ENCODE measurements at places on chromosomes 3 and 15.

- DNase-seq: no peak
These were observed 59.5 kb upstream of the CTSH start for GRCh38 chr15:79004336-79004735.

GRCh38 chr3:108099244-108099643 lies 8.4 kb upstream of the CD47 start:
- DNase-seq: no peak

GRCh38 chr3:113088616-113089015 lies 97.8 kb downstream of the GTPBP8 start:
- no peak for DNase-seq

DNA sequence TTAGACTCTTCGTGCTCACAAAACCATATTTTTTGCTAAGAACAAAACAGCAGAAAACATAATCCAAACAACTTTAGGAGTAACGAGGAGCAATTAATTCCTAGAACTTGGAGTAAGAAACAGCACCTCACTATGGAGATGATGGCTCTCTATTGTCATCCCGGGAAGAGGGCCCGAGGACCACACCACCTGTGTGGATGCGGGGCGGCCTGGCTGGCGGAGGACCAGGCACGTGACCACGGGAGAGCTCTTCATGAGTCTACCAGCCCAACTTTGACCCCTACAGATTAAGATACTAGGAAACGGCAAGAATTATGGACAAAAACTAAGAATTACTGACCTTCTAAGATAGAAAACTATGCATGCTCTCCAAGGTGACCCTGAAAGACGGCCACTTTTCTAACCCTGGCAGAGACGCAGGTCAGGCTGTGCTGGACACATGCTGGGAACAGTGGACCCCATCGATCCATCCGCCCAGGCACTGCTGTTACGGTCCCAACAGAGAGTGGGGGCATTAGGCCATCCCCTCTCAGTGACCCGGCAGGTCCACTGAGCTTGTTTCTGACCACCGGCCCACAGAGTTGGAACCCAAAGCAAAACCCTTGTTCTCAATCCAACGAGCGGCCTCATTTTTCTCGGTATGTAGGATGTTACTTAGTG lies 13.1 kb upstream of the OCA2 start:
- DNase-seq: no peak

DNA sequence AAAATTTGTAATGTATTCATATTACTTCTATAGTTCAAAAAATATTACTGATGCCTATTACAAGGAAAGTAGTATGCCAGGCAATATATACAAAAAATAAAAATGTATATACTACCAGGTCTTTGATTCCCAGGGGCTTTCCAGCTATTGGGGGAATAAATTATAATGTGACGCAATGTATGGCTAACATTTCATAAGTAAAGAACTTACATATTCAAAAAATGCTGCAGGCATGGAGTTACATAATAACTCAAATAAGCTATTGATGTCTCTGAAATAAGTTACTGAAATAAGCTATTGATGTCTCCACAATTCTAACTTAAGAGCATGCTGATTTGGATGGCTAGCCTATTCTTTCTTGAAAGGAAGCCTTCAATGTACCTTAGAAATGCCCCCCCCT lies 30.2 kb downstream of the MCCC1 start:
- no peak for DNase-seq

DNA sequence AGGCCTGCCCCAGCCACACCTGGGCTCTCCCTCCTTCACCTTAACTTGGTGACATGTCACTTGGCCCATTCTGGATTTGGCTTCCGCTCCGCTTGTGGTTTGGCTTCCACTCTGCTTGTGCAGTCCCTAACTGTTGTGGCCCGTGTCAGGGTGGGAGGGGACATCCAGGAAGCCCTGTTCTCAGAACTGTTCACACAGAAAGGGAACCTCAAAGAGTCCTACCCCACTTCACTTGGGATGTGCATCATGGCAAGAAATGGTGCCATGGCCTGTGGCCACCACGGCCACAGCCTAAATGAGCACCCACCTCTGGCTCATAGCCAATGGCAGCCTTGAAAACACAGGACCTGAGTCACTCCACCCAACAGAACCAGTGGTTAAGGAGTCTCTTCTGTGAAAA lies 63.4 kb downstream of the CYP19A1 start:
- DNase-seq: no peak

DNA sequence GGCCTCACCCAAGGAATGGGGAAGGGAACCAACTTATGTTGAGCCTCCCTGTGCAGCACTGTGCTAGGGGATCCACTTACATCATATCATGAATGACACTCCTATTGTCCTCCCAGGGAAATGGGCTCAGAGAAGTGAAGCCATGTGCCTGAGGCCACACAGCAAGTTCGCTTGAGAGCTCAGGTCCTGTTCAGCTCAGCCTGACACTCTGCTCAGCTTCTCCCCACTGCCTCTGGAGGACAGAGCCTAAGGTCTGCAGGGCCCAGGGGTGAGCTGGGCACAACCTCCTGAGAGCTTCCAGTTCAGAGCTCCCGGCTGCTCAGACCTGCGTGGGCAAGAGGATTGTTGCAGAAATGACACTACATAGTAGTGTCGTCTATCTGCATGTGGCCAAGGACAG lies 76.0 kb upstream of the SEC13 start:
- no peak for DNase-seq

DNA sequence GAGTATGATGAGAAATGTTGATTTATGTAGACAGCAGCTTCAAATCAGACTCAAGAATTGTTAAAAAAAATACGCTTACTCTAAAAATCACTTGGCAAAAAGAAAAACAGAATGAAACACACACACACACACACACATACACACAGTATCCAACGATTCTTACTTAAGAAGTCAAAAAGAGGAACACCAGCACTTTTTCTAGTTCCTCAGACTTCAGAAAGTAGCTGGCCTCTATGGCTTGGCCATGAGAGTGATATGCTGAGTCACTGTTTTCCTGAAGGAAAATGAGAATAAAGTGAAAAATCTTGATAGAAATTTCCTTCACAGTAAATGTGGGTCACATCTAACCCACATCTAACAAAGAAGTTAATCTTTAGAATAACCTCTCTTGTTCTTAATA lies 22.1 kb downstream of the CNTN3 start:
- DNase-seq: no peak

GRCh38 chr15:80462836-80463512 lies 58.8 kb downstream of the ARNT2 start:
- DNase-seq: no peak

GRCh38 chr3:76565496-76566210 lies 474.2 kb upstream of the ROBO2 start:
- DNase-seq: no peak

DNA sequence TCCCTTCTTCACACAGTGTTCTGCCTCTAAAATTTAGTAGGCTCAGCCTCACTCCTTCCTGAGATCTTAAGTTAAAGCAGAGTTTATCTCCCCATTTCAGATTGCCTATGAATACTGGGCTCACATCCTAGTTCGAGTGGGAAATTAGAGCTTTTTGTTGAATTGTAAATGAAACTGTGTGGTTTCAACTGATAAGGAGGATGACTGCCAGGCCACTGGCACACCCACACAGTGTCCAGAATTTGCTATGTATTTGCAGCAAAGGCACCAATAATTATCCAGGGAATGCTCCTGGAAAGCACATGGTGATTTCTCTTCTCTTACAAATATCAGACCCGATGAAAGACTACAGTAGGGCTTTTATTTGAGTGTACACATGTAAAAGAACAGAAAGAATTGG lies 308.1 kb upstream of the COL8A1 start:
- DNase-seq: no peak

- no peak for DNase-seq
These were observed 41.2 kb downstream of the KLF13 start for GRCh38 chr15:31367730-31368344.

DNA sequence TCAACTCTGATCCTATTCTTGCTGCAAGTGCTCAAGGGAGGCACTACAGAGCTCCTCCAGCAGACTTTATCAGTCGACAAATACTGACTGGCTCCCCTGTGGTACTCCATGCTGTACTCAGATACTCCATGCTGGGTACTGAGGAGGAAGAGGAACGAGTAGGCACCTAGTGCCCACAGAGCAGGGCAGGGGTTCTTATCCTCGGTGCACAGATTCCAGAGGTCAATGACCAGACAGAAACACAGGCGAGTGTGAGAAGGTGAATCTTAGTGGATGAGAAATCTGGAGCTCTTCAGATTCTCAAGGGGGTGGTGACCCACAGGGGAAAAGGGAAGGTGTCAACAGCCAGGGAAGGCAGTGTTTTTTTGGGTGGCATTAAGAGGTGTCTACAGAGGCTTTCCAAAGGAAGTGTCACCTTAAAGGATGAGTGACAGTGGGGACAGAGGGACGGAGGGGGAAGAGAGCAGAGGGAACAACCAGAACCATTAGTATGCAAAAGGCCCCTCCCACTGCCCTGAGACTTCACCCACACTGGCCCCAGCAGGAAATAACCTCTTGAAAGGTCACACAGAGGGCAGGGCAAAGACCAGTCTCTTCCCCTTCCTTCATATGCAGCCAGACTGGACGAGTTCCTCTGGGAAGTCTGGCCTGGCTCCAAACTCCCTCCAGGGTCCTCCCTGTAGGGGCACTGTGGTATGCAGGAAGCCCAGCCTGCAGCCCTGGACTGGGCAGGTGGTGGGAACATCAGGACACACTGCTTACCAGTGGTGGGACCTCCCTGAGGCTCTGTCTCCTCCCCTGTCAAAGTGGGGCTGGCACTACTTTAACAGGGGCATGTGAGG lies 27.5 kb downstream of the CCDC12 start:
- no peak for DNase-seq

- DNase-seq: no peak
These were observed 78.8 kb upstream of the NMNAT3 start for GRCh38 chr3:139756529-139757103.

GRCh38 chr3:11698326-11699082 lies 54.8 kb upstream of the VGLL4 start:
- DNase-seq: no peak

DNA sequence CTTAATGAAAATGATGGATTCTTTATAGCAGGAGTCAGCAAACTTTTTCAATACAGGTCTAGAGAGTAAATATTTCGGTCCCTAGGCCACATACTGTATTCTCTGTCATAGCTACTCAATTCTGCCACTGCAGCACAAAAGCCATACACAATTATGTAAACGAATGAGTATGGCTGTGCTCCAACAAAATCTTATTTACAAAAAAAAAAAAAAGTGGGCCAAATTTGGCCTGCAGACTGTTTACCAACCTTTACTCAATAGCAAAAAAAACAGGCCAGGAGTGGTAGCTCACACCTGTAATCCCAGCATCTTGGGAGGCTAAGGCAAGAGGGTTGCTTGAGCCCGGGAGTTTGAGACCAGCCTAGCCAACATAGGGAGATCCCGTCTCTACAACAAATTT lies 41.1 kb downstream of the TTBK2 start:
- DNase-seq: no peak

DNA sequence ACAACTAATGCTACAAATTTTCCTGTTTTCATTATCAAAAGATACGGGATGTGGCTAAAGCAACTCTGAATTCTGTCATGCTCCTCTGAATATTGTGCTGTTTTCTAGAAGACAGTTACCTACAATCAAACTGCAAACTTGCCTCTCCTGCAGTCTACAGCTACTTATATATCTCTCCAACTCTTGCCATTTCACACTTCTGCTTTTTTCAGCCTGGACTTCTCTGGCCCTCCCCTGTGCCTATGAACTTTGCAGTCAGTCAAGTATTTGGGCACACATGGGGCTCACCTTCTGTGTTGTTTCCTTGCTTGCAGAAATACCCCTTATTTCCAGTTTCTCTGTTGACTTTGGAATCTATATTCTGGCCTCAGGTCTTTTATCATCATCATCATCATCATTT lies 575.6 kb downstream of the GRM7 start:
- no peak for DNase-seq

GRCh38 chr3:100463646-100464155 lies 28.7 kb upstream of the TMEM45A start:
- DNase-seq: no peak

DNA sequence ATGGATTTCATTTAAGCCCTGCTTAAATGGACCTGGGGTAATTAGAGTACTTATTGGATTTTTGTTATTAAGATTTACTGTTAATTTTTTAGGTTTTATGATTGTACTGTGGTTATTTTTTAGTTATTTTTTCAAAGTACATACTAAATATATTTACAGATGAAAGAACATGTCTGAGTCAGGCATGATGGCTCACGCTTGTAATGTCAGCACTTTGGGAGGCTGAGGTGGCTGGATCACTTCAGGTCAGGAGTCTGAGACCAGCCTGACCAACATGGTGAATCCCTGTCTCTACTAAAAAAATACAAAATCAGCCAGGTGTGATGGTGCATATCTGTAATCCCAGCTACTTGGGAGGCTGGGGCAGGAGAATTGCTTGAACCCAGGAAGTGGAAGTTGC lies 16.2 kb upstream of the RPL24 start:
- no peak for DNase-seq

DNA sequence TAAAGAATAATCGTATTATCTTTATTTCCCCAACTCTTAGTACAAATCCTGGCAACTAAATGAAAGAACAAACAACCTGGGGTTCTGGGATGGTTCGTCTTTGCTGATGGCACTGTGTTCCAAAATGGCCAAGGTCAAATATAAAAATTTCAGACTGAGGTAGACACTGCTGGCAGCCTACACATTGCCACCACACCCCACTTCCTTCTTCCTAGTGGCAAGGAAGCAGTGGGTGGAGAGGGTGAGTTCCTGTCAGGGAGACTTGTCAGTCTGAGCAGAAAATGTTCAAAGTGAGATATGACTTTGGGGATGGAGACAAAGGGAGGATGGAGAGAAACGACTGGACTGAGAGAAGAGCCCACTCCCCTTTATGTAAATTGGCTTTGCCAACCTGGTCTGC lies 69.6 kb downstream of the LMCD1 start:
- no peak for DNase-seq

GRCh38 chr3:72437661-72438406 lies 410.4 kb downstream of the SHQ1 start:
- DNase-seq: no peak

- no peak for DNase-seq
These were observed 16.6 kb downstream of the LYSMD4 start for GRCh38 chr15:99716540-99717095.

- DNase-seq: no peak
These were observed 32.1 kb downstream of the ZNF592 start for GRCh38 chr15:84780492-84780891.

DNA sequence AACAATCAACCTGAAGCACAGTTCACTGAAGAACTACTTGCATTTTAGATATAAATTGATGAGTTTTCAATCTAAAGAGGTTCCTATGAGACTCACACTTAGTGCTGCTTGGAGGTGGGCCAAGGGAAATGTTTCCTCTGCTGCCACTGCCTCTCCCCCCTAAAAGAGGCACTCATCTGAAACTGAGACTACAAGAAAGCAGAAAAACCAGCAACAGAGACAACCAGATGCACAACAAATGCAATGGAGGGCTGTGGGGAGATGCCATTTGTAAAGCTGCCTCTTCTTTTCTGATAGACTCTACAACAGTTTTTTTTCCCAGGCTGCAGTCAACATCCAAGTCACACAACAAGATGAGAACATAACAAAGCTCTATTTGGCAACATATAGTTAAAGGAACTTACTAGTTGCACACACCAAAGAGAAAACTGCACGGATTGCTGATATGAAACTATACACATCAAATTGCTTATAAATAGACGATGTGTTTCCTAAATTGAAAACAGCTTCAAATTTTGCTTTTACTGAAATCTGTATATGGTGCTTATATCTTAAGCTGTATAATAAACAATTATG lies 11.0 kb downstream of the TSPAN3 start:
- DNase-seq: no peak

- DNase-seq: no peak
These were observed 88.0 kb downstream of the HES1 start for GRCh38 chr3:194223951-194224350.
